ENCODE measurements at places on chromosomes 7 and 10. TPM values are rescaled to one million over a fixed set of nuclear protein-coding genes. Genes with fewer than 3 reads are reported as not detected.

Gene DDC
- total RNA-seq, result not detected

Gene ZMYND11
- total RNA-seq, result 8.3 TPM

Gene DENND10
- total RNA-seq, result 57.2 TPM

Gene GGCT
- 73.5 TPM for total RNA-seq

Gene PALS2
- total RNA-seq, result 6.9 TPM

Gene AKR1C4
- not detected for total RNA-seq

Gene FKBP6
- total RNA-seq, result not detected

Gene OR6V1
- not detected for total RNA-seq

Gene MUC12
- total RNA-seq, result not detected

Gene AVPI1
- not detected for total RNA-seq

Gene ADGRA1
- not detected for total RNA-seq

Gene CALHM1
- 0.61 TPM for total RNA-seq

Gene CLCN1
- total RNA-seq, result not detected

Gene TACC2
- total RNA-seq, result not detected

Gene FAM180A
- not detected for total RNA-seq

Gene DPP6
- not detected for total RNA-seq

Gene WNT8B
- not detected for total RNA-seq

Gene MALSU1
- 169 TPM for total RNA-seq

Gene MLLT10
- total RNA-seq, result 88.5 TPM

Gene CPVL
- not detected for total RNA-seq

Gene CHN2
- 9.1 TPM for total RNA-seq

Gene MOGAT3
- total RNA-seq, result not detected

Gene SORCS1
- not detected for total RNA-seq

Gene ZWINT
- total RNA-seq, result 24.9 TPM

Gene TUBB8
- not detected for total RNA-seq

Gene SNX13
- total RNA-seq, result 59.7 TPM

Gene EPHB6
- not detected for total RNA-seq

Gene DYNC1I1
- total RNA-seq, result 0.40 TPM

Gene GARS1
- total RNA-seq, result 296 TPM

Gene ZFAND2A
- 11.5 TPM for total RNA-seq

Gene DPYSL4
- total RNA-seq, result 0.11 TPM

Gene POT1
- total RNA-seq, result 125 TPM

Gene HHEX
- 84.2 TPM for total RNA-seq

Gene TFEC
- total RNA-seq, result not detected

Gene MACC1
- total RNA-seq, result 30.4 TPM

Gene CCDC3
- 2.9 TPM for total RNA-seq

Gene PAX4
- total RNA-seq, result not detected

Gene ZNF282
- total RNA-seq, result 20.7 TPM

Gene CDHR3
- not detected for total RNA-seq

Gene SRPK2
- 9.0 TPM for total RNA-seq

Gene WDR37
- 15.2 TPM for total RNA-seq

Gene PLPP4
- 6.7 TPM for total RNA-seq

Gene MAP3K8
- total RNA-seq, result 69.8 TPM

Gene HSPA12A
- total RNA-seq, result 0.07 TPM

Gene PIK3AP1
- total RNA-seq, result 131 TPM

Gene TMEM229A
- total RNA-seq, result not detected

Gene TMEM176A
- total RNA-seq, result not detected

Gene ADAP1
- not detected for total RNA-seq

Gene SPDYE16
- total RNA-seq, result not detected

Gene SLC26A4
- 0.19 TPM for total RNA-seq

Gene OR9A2
- not detected for total RNA-seq

Gene TES
- not detected for total RNA-seq

Gene HOXA9
- total RNA-seq, result not detected

Gene MYL10
- total RNA-seq, result not detected

Gene GPC2
- 1.9 TPM for total RNA-seq

Gene MMP21
- not detected for total RNA-seq

Gene SPDYE9
- total RNA-seq, result not detected

Data from Karpas-422 (cell line).